ENCODE measurements at places on chromosomes 7 and 10. TPM values are rescaled to one million over a fixed set of nuclear protein-coding genes. Genes with fewer than 3 reads are reported as not detected.

DNA sequence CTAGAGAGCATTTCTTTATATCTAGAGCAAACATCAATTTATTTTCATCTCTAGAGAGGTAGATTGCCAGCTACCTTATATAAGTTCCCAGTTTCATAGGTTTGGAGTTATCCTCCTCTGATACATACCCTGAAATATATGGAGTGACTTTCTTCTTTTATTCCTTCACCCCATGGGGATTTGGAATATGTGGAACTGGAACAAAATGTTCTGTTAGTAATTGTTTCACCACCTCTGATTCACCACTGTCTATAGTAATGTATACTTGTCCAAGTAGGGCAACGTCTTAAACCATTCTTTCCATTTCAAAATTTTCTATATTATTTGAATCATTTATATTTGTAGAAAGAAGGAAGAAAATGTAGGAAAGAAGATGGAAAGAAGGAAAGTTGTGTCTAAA lies 511.2 kb upstream of the KCND2 start:
- DNase-seq: no peak

- DNase-seq: no peak
These were observed 134.6 kb downstream of the RNF216 start for GRCh38 chr7:5646846-5647245.

DNA sequence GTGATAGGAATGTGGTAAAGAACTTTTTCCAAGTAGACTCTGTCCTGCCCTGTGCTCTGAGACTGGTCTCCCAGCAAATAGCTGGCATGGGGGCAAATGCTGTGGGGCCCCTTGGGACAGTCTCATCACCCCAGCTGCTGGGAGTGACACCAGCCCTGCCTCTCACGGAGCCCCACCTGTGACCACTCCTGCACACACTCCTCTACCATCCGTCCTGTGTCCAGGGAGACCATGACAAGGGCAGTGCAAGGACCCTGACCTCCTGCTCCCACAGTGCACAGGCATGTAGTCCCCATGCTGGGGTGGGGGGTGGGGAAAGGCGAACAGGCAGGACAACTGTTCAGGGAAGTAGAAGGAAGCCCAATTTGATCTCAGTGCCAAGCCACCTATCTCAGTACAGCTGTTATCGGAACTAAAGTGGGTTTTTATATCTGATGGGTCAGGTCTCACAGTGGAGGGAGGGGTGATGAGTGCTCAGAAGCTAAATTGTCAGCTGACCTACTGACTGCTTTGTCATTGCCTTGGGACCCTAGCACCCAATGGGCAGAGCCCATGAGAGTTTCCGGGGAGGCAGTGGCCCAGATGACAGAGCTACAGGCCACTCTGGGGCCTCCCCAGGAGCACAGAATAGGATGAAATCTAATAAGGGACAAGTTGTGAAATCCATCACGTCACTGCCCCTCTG lies 24.5 kb downstream of the VSTM4 start:
- no peak for DNase-seq

- DNase-seq: no peak
These were observed 904.6 kb upstream of the SORCS1 start for GRCh38 chr10:108069096-108069495.

- DNase-seq: no peak
These were observed 143.9 kb upstream of the STK17A start for GRCh38 chr7:43438897-43439479.

- no peak for DNase-seq
These were observed 136.0 kb upstream of the RSU1 start for GRCh38 chr10:16953270-16953669.

DNA sequence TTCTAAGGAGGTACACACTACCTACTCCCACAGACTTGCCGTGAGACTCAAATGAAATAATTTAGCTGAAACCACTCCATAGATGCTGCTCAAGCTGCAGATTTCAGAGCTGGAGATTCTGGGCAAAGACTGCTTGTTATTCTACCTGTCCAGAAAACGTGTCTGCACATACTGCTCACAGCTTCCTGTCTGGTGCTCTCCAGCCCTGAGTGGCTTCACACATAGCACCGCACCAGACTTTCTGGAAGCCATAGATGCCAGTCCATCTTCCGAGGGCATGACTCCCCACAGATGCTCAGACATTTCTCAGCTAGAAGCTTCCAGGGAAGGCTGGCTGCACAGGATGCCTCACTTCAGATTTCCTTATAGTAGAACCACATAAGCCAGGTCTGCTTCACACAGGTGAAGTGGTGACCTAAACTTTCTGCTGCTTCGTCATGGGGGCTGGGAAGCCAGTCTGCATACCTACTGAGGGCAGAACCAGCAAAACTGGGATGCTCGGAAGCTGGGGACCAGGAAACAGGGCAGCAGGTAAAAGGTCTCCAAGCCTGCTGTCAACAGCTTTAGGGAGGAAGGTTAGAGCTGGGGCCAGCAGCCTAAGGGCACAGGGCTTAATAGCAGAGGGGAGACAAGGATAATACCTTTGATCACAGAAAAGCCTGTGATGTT lies 18.2 kb downstream of the CCDC6 start:
- no peak for DNase-seq

- peak; percentile 46 for DNase-seq
These were observed 386.6 kb downstream of the SH2D4B start for GRCh38 chr10:80924063-80924952.

- peak; percentile 32 for DNase-seq
These were observed 16.3 kb upstream of the ZMIZ1 start for GRCh38 chr10:79052291-79053080.

GRCh38 chr7:46713868-46714596 lies 793.0 kb upstream of the IGFBP3 start:
- DNase-seq: no peak

DNA sequence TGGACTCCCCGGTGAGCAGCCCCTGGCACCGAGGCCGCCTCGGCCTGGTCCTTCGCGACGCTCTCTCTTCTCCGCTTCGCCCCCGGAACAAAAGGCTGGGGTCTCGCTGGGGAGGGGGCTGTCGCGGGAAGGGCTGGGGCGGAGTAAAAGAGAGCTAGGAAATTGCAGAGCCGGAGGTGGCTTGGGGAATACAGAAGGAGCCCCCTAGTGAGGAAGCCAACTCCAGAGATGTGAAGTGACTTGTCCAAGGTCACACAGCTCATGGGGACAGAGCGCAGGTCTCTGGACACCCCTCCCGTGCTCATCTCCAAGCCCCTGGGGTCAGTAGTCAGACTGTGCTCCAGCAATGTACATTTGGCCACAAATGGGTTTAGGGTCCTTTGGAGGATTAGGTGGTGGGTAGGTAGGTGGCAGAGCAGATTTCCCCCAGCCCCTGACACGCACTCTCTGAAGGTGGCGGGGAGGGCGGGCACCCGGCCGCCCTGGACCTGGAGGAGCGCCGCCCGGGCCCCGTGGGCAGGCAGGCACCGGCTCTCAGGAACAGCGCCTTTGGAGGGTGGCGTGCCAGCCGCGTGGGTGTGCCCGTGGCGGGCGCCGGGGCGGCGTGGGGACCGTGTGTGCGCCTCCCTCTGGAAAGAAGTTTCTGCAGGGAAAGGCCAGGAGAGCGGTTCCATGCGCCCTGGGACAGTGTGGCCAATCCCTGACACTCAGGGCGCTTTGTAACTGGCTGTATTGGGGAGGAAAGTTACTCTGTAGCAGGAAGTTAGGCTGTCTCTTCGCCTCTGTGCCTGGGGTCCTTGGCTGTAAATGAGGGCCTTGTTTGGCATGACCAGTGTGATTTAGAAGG lies 910 bp downstream of the WIPF3 start:
- DNase-seq: no peak

GRCh38 chr10:99654390-99655175 lies 4.7 kb upstream of the ENTPD7 start:
- no peak for DNase-seq

DNA sequence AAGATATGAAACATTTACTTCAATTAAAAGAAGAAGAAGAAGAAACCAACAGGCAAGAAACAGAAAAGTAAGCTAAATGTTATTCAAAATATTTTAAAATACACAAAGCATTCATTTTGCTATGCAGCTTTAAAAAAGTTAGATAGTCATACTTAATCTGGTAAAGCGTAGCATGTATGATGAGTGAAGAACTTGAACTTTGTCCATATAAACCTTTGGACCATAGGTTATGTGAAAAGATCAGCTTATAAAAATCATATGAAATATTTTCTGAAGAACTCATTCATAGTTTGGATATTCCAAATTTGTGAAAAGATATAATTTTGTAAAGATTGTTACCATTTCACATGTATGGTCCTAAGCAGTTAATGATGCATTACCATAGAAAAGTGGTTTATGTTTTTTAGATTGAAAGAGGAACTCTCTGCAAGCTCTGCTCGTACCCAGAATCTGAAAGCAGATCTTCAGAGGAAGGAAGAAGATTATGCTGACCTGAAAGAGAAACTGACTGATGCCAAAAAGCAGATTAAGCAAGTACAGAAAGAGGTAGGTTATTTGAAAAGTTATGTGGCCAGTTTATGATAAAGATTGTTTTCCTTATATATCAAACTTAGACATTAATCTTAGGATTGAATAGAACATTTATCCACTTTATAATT lies 37.3 kb downstream of the KIF20B start:
- DNase-seq: no peak

- no peak for DNase-seq
These were observed 74.9 kb downstream of the CARD11 start for GRCh38 chr7:2968616-2969397.

- no peak for DNase-seq
These were observed 432.0 kb downstream of the ATRNL1 start for GRCh38 chr10:115525141-115525540.

- no peak for DNase-seq
These were observed 25.5 kb downstream of the HELLS start for GRCh38 chr10:94571081-94571480.

DNA sequence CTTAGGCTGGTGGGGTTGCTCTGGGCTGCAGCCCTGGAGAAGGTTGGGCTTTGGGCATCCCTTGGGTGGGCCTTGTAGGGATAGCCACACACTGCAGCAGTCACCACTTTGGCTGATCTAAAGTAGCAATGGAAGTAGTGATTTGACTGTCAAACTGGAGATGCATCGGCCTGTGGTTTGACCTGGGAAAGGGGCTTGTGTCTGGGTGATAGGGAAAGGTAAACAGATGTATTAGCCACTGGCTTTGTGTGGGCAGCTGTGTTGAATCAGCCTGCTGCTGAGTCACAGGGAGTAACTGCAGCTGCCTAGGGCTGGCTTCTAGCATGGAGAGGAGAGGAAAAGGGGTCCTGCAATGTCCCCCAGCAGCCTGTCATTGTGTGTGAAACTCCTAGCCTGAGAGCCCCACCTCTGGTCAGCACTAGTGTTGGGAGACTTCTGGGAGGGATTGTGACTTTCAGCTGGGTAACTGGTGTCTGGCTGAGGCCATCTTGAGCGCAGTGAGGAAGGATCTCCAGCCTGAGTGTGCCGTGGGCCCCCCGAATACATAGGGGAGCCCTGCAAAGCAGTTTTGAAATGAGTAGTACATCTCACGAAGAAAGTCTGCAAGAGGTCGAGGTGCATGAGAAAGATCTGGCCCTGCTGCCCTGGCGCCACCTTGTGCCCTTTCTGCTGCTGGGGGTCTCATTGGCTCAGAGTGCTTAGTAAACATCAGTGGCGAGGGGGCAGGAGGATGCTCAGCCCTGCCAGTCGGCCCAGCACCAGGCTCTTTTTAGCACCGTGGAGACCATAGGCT lies 117.3 kb downstream of the FANK1 start:
- no peak for DNase-seq

DNA sequence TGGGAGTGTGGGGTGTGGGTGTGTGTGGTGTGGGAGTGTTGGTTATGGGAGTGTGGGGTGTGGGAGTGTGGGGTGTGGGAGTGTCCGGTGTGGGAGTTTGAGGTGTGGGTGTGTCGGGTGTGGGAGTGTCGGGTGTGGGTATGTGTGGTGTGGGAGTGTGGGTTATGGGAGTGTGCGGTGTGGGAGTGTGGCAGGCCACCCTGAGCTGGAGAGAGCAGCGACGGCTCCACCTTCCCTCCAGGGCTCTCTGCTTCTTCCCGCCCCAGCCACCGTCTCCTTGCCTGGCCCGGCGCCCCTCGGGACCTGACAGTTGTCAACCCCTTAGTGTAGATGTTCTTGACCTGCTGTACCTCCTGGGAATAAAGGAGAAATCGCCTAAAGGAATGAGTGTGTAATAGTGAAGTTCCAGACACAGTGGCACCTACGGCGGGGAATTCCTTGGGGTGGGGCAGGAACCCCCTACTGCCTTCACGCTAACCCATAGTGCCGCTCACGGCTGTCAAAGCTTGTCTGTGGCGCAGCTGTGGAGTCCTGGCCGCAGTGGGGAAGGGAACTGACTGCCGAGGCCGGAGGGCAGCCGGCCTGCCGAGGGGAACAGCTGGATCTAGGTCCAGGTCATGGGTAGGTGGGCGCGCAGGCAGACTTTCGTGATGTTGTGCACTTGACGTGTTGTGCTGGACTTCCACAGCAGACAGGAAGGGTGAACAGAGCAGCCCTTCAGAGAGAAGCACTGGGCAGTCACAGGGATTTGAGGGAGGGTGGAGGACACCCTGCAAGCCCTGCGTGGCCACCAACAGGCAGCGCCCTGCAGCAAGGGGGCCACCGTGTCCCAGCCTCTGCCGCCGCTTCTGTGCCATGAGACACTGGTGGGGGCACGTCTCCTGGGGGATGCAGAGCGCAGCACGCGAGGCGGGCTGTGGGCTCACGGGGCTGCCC lies 49.0 kb upstream of the EN2 start:
- DNase-seq: peak; percentile 66

DNA sequence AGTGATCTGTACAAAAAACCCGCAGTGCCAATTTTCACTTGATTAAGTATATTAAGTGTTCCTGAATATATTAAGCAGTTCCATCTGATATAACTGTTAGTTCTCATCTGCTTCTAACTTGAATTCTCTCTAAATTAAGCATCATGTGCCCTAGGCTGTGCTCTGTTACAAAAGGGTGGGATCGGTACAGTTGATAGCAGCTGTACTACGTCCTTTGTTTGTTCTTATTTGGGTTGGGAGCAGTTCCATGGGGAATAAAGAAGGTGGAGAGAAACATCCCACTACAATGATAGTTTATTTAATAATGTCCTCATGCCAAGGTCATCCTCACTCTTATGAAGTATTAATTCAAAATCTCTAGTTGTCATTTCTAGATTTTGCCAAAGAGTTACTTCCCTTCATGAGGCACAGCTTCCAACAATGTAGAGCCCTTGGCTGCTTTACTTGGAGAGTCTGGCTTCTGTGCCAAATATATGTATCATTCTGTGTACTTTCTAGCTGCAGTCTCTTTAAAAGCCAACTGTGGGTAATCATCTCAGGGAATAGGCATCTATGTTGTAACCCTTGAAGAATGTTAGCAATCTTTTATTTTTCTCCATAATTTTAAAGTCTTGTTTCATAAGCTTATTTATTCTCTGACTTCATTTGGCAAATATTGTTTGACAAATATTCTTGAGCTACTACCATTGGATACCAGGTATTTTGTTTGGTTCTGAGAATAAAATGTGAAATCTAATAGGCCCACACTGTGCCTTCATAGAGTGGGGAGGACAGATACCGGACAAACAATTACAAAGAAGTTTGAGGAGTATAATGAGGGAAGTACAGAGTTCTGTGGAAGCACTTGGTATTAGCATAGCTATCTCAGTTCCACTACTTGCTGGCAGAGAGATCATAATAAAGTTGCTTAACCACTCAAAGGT lies 22.4 kb upstream of the AHR start:
- DNase-seq: peak; percentile 44

GRCh38 chr7:1301882-1302251 lies 69.2 kb downstream of the UNCX start:
- DNase-seq: no peak

The HOGA1 gene
- polyA plus RNA-seq: 2.0 TPM

The DNAH11 gene
- 5.4 TPM for polyA plus RNA-seq

The CPEB3 gene
- 3.3 TPM for polyA plus RNA-seq

The RBP4 gene
- 0.34 TPM for polyA plus RNA-seq

The IPMK gene
- 6.8 TPM for polyA plus RNA-seq

The VPS37D gene
- polyA plus RNA-seq: 10.0 TPM

The FAM221A gene
- 19.0 TPM for polyA plus RNA-seq
